ENCODE measurements at places on chromosomes 1 and 21. TPM values are rescaled to one million over a fixed set of nuclear protein-coding genes. Genes with fewer than 3 reads are reported as not detected.

DNA sequence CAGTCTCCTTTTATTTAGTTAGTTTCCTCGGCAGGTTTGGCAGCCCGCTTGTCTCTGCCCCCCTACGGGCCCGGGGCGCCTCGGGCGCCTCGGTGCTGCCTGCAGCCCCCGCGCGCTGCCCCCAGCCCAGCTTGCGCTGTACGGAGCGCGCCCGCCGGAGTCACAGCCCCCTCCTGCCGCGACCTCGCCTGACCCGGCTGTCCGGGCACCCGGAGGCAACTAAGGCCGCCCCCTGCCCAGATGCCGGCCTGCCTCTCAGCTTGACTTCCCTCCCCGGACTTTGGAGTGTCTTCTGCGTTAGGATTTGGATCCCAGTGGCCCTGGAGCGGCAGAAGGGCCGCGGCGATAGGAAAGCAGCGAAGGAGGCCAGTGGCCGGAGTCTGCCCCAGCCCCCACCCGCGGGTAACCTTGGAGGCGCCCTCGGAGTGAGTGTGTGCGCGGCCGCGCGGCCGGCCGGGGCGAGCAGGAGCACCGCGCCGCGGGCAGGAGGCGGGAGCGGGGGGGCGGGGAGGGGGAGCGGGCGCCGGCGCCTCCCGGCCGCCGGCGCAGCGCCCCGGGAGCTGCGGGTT lies 7.6 kb downstream of the CDKN2C start:
- no peak for DNase-seq

GRCh38 chr1:42145764-42146625 lies 7.2 kb upstream of the GUCA2B start:
- no peak for DNase-seq

DNA sequence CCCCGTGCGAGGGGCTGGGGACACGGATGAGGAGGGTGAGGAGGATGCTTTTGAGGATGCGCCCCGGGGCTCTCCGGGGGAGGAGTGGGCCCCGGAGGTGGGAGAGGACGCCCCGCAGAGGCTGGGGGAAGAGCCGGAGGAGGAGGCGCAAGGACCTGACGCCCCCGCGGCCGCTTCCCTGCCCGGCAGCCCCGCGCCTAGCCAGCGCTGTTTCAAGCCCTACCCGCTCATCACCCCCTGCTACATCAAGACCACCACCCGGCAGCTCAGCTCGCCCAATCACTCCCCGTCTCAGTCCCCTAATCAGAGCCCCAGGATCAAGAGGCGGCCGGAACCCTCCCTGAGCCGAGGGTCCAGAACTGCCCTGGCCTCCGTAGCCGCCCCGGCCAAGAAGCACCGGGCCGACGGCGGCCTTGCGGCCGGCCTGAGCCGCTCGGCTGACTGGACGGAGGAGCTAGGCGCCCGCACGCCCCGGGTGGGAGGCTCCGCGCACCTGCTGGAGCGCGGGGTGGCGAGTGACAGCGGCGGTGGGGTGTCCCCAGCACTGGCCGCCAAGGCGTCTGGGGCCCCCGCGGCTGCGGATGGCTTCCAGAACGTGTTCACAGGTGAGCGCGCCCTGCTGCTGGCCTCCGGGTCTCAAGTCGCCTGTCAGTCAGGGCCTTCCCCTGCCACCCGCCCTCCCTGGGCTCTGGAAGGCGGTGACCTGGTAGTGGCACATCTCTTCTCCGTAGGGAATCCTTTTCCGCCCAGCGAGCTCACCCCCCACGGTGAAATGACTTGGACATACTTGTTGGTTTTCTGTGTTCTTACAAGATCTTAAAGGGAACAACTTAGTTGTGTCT lies 1.7 kb downstream of the FMN2 start:
- DNase-seq, result no peak

DNA sequence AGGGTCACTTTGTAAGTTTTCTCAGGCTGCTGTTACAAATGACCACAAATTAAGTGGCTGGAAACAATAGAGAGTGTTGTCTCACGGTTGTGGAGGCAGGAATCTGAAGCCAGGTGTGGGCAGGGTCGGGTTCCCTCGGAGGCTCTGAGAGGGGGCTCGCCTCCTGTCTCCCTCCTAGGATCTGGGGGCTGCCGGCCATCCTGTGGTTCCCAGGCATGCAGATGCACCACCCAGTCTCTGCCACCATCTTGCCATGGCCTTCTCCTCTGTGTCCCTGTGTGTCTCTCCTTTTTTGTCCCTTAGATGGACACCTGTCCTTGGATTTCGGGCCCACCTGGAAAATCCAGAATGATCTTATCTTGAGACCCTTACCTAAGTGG lies 4.8 kb downstream of the TP73 start:
- no peak for DNase-seq

GRCh38 chr1:76037324-76037723 lies 37.2 kb upstream of the ST6GALNAC3 start:
- DNase-seq, result no peak

- DNase-seq, result no peak
Measured at GRCh38 chr1:210250665-210250997, 18.0 kb downstream of the SERTAD4 start.

Gene C8B
- not detected for polyA plus RNA-seq

Gene COL24A1
- 17.1 TPM for polyA plus RNA-seq

- DNase-seq, result no peak
Measured at GRCh38 chr1:245060684-245061374, 94.0 kb upstream of the KIF26B start.

GRCh38 chr1:157042846-157043245 lies 2.7 kb downstream of the ARHGEF11 start:
- DNase-seq, result no peak
